ENCODE measurements at places on chromosomes 1 and 21.

GRCh38 chr1:112985123-112985522 lies 29.1 kb upstream of the SLC16A1 start:
- no peak for DNase-seq

DNA sequence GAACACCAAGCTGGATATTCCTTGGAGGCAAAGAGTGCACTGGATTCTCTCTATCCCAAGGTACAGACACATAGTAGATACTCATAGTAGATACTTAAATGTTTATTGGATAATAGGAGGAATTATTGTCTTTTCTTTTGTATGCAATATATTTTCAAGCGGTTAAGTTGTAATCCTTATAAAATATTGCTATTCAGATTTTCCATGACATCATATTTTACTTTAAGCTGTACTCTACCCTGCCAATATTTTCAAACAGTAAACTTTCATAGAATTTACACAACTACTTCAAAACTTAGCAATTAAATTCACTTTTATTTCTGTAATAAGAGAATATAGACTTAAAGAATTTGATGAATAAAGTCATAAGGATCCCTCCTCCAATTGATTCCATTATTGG lies 546.5 kb upstream of the CAMK1G start:
- DNase-seq = no peak

- DNase-seq = no peak
Measured at GRCh38 chr1:18104546-18105100, 3.0 kb upstream of the IGSF21 start.

DNA sequence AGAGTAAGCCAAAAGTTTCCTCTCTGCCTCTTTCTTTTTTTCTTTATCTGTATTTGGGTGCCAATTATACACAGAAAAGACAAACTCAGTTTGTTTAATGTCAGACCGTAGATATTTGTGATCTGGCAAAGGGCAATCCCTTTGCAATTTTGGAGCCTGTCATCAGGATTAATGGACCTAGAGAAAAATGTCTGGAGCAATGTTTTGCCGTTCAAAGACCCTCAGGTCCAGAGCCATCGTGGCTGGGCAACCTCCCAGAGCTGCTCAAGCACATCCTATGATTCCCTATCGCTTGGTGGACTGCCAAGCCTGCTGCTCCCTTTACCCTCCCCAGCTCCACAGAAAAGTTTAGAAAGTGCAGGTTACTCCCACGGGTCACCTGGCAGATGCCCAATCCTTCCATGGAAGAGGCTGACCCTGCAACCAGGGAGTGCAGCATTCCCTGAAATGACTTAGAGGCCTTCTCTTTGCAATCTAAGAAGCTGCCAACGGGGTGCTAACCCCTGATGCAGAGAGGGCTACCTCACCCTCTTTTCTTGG lies 112.5 kb upstream of the NGF start:
- DNase-seq = no peak

DNA sequence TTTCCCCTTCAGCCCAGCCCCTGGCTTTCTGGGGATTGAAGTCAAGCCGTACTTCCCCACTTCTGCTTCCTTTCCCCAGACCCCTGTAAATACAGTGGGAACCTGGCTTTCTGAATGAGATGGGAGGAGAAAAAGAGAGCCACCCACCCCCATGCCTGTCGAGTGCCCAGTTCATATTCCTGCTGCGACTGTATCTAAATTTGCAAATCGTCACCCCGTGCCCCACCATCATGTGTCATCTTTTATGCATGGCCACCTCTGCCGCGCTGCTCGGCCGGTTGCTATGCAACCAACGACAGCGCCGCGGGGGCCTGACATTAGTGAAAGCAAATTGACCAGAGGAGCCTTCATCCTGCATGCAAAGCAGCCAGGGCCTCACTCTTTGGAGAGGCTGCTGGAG lies 143.0 kb downstream of the ELAVL4 start:
- no peak for DNase-seq

- no peak for DNase-seq
Measured at GRCh38 chr21:17472592-17473271, 40.1 kb upstream of the CXADR start.

DNA sequence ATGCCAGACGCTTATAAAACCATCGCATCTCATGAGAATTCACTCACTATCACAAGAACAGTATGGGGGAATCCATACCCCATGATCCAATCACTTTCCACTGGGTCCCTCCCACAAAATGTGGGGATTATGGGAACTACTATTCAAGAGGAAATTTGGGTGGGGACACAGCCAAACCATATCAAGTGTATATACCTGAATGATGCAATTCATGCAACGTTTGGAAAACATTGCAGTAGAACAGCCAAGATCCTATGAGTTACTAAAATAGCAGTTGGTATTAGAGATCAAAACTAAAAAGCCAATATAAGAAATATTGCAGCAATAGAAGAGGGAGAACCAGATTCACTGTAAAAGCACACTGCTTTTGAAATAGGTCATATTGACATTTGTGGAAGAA lies 1543.9 kb upstream of the B3GALT2 start:
- DNase-seq = no peak

DNA sequence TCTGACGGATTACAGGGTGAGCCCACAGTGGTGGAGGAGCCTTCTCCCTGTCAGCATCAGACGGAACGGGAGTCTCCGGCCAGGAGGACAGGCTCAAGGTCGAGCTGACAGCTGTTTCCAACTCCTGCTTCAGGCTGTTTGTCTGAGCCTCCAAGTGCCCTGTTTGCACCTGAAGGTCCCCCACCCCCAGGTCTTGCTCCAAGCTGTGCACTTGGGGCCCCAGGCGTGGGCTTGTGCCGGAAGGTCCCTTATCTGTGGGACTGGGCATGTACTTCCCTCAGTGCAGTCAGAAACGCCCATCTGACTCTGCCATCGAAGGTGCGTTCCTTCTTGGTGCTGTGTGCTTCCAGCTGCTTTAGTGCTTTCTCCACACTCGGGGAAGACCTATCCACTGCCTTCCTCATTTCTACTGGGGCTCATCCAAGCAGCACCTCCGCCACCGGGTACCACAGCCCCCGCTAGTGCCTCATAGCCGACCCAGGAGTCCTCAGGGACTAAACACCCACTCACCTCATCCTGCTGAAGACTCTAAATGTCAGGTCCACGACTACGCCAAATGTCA lies 29.5 kb upstream of the CR2 start:
- DNase-seq = no peak

DNA sequence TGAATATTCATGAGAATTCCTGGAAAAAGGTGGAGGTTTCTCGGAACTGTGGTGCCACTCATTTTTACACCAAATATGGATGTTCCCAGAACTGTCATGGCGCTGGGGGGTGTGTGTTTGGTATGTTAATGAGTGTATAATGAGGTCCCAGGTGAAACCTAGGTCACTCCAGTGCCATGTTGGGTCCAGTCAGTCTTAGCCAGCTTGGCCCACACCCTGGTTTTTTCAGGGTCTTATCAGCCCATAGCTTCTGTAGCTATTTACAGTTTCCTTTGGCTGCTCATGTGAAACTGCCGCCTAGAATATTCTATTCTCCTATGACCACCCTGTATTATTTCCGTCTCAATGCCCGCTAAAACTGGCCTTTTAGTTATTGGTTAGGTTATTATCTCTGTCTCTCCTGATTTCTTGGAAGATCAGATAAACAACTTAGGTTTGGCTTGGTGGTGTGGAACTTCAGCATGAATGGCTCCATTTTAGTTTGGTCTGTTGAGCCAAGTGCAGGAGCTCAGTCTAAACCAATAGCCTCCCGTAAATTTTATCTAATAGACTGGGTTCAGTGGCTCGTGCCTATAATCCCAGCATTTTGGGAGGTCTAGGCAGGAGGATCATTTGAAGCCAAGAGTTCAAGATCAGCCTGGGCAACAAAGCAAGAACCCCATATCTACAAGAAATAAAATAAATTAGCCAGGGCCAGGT lies 42.1 kb upstream of the EDARADD start:
- no peak for DNase-seq

GRCh38 chr1:100279954-100280682 lies 14.1 kb downstream of the RTCA start:
- no peak for DNase-seq

DNA sequence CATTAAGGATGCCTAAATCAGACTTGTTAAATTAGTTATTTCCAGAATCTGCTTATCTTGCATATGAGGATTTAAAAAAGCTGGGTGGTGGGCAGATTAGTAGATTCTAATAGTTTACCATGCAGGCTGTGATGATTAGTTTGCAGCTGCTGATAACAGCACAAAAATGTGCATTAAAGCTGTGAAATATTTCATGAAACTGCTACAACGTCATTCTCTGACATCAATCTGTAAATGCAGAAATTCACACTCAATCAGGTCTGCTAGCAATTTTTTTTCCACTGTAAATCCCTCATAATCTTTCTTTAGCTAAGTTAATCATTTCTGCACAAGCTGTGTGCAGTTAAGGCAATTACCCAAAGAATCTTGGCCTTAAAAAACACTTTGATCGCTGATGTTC lies 9.3 kb upstream of the RPE65 start:
- no peak for DNase-seq

All from breast epithelium (tissue), 4 donors.